Stimulated activated CD8-positive, alpha-beta memory T cell treated with anti-CD3 and anti-CD28 coated beads, Interleukin-4, amount 100 ng/mL, for 1 hour (primary cell): ENCODE measurements at places on chromosomes 5 and 9.

DNA sequence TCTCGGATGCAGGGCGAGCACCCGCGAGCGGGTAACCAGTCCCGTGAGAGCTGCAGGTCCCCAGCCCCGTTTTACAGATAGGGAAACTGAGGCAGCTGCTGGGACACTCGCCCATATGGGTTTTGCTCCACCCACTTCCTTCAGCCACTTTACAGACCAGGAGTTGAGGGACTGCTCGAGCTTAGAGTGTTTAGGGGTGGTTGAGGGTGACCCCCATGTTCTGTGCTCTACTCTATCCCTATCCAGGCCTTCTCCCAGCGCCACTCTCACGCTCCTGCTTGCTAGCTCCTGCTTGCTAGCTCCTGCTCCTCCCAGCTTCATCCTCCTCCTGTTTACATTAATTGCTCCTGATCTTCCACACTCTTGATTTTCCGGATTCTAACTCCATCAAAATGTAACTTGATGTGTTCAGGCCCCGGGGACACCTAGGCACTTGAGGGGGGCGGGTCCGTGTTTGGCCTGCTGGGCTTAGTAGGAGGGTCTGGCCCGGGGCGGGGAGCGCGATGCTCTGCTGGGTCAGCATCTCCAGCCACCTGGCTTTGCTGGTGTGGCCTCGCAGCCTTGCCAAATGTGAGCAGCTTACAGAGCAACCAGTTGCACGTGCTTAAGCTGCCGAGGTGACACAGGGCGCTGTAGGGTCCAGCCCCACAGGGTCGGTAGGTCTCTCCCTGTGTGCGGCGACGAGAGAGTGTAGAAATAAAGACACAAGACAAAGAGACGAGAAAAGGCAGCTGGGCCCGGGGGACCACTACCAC lies 1.5 kb upstream of the PTGES2 start:
- no peak for DNase-seq

GRCh38 chr9:137089232-137089947 lies 2.6 kb downstream of the MAN1B1 start:
- DNase-seq: no peak

DNA sequence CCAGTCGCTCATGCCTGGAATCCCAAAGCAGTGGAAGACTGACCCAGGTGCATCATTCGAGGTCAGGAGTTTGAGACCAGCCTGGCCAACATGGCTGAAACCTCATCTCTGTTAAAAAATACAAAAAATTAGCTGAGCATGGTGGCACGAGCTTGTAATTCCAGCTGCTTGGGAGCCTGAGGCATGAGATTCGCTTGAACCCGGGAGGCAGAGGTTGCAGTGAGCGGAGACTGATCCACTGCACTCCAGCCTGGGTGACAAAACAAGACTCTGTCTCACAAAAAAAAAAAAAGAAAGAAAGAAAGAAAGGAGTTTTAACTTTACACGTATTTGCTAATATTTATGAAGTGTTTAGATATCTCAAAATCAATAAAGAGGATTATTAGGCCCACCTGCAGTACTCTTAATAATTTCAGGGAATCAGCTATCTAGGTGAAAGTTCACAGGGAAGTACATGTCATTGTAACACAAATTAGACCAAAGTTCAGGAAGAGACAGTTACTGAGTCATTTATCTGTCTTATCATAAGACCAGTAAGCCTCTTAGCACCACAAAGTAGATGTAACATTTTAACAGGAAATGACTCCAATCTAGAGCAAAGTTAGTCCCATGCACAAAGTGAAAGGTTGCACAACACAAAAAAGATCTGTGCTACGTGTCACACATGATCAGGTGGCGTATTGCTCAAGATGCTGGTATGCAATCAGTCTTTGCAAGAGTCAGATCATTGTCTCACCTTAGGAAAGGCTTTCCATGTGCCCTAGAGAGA lies 34.1 kb upstream of the PLIN2 start:
- DNase-seq: no peak

GRCh38 chr5:113562828-113563400 lies 49.4 kb downstream of the YTHDC2 start:
- DNase-seq: no peak

GRCh38 chr5:119706049-119706448 lies 76.7 kb downstream of the FAM170A start:
- DNase-seq: no peak

GRCh38 chr5:148333262-148333849 lies 2.0 kb upstream of the SPINK9 start:
- DNase-seq: no peak

GRCh38 chr5:1961952-1962595 lies 79.3 kb upstream of the IRX4 start:
- DNase-seq: no peak

GRCh38 chr5:131394128-131394527 lies 130.3 kb downstream of the CDC42SE2 start:
- DNase-seq: no peak

DNA sequence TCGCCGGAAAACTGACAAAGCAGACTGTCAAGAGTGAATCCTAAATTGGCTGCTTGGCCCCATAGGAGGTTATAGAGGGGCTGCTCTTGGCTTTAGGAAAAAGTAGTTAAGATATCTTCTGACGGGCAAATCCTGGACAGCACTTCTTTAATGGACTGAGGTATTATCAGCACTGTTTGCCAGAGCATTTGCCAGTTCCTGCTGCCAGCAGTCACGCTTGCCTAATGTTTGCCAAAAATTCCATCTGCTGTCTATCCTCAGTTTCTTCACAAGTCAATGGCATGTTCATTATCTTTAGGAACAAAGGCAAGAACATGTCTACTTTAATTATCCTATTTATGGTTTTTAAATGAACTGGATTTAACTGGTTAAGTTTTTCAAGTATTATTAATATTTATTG lies 25.8 kb upstream of the SREK1 start:
- DNase-seq: no peak

GRCh38 chr9:36940500-36940853 lies 93.6 kb downstream of the PAX5 start:
- DNase-seq: no peak

DNA sequence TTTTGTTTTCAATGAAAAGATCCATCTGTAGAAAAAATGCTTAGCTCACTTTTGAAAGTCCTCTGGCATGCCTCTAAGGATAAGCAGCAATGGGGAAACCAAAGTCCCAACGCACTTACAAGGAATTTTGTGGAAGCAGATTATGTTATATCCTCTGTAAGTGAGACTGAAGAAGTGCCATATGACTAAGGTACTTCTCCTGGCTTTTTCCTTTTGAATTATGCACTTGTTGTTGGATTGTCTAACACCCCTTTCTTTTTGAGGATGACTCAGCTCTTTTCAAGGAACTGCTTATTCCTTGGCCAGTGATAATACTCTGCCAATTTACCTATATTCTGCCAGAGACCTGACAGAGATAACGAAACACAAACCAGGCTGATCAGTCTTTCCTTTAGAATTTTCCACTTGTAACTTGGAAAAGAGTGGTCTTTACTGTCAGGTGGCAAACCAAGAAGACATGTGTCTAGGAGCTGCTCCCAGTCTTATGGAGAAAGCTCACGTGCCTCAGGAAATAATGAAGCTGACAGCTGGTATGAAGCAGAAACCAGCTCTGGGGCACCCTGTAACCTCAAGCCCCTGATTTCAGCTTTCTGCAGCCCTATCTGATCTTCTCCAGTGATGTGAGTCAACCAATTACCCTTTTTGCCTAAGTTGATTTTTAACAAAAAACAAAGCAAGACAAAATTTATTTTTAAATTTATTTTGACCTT lies 290.8 kb upstream of the FBXL7 start:
- DNase-seq: no peak

DNA sequence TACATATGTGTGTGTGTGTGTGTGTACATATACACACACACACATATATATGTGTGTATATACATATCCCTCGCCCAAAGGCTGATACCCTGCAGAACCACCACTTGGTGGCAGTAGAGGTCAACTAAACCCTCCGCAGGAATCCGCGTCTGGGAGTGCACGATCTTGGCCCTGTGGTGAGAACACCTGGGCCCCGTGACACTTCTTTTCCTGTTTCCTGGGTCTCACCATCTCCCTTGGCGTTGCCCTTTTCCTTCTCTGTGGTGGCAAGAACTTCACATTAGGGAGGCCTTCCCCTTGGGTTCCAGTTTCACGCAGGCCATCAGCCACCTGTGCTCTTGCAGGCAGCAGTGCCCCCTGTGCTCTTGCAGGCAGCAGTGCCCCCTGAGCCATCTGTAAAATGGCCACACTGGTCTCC lies 8.2 kb downstream of the IL9 start:
- peak; percentile 29 for DNase-seq

- no peak for DNase-seq
These were observed 4.5 kb downstream of the LMX1B start for GRCh38 chr9:126618190-126618584.

- DNase-seq: no peak
These were observed 17.2 kb upstream of the FCN2 start for GRCh38 chr9:134863306-134863902.

DNA sequence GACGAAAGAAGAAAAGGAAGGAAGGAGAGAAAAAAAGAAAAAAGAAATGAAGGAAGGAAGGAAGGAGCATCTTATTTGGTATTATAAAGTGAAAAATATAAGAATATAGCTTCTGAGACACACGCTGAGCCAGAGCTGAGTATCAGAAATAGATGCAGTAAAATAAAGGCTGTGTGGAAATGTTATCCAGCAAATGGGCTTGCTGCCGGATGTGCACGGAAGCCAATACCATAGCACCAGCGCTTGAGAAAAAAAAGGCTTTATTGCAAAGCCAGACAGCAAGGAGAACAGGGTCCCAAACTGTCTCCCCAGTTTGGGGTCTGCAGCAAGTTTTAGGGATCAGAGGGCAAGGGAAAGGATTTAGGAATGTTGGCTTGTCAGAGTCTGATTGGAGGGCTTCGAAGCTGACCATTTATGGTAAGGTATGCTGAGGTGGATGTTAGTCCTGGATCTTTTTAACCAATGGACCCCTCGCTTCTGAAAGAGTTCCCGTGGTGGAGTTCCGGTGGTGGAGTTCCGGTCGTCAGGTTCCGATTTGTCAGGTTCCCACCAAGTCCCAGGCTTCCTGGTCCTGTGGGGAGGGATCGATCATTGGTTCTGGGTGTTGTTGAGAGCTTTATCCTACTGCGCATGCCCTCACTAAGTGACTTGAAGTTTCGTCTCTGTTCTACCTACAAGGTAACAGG lies 70.4 kb downstream of the SFXN1 start:
- no peak for DNase-seq

DNA sequence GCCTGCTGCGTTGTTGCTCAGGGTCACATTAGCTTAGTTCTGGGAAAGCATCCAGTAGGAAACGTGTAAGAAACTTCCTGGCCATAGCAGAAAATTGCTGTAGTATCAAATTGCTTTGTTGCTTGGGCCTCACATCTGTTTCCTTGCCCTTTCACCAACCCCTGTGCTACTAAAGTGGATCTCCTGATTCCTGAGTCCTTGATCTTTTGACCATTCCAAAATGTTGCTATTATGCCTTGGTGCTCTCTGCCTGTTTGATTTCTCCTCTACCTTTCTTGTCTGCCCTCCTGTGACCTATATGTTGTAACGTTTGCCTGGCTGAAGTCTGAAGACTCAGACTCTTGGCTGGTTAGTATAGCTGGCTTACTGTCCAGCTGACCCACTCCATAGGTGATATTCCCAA lies 350.5 kb downstream of the ADGRV1 start:
- no peak for DNase-seq

DNA sequence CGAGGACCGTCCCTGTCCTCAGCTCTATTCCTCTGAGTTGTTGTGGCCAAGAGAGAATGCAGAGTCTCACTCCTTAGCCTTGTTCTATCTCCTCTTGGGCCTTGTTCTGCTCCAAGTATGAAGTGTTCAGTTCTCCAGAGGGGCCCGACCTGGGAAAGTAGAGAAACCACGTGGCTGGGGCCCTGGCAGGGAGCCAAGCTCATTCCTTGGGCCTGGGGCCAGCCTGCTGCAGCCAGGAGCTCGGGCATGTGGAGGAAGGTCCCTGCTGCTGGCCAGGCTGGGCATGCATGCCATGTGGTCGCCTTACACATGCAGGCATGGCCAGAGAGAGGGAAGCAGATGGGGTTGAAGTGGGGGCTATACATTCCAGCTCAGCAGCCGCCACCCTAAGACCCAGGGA lies 60.7 kb downstream of the COL27A1 start:
- DNase-seq: no peak

DNA sequence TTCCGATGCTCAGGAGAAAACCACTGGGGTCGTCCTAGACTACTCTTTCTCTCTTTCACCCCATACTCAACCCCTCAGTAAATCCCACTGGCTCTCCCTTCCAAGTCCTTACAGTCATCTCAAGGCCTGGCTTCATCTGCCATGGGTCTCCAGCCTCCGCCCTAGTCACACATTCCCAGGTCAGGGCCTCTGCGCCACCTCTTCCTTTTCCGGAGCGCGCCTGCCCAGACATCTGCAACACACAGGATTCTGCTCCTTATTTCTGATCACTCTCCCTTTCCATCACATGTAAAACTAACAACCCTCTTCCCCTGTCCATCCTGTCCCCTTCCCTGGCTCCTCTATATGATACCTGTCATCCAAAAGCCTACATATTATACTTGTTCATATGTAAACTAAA lies 39.8 kb downstream of the RAPGEF1 start:
- no peak for DNase-seq

GRCh38 chr9:134177186-134177585 lies 12.8 kb upstream of the RNU6ATAC start:
- DNase-seq: no peak

- no peak for DNase-seq
These were observed 277.8 kb upstream of the FTMT start for GRCh38 chr5:121573721-121574382.

DNA sequence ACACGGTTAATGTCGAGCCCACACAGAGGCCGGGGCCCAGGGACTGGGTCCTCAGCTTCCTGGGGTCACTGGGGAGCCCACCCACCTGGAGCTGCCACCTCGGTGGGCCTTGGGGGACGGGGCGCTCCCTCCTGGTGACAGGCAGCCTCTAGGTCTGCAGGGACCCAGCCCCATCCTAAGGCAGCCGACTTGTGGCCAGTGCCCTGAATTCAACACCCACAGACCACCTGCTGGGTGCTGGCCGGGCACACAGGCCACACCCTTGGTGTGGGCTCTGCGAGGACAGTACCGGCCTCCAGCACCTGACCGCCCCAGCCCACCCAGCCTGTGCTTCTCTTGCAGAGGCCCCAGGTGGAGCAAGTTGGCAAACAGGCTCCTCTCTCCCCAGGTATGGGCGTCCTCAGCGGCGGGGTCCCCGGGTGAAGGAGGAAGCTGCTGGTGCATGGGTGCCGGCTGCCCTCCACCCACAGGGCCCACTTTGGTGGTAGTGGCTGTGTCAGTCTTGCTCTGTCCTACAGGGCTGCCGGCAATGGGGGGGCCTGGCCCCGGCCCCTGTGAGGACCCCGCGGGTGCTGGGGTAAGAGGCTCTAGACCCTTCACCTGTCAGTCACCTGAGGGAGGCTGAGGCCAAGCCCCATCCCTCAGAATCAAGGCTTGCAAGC lies 8.3 kb downstream of the ENTPD8 start:
- no peak for DNase-seq

GRCh38 chr9:89374176-89374575 lies 55.9 kb downstream of the SECISBP2 start:
- no peak for DNase-seq

DNA sequence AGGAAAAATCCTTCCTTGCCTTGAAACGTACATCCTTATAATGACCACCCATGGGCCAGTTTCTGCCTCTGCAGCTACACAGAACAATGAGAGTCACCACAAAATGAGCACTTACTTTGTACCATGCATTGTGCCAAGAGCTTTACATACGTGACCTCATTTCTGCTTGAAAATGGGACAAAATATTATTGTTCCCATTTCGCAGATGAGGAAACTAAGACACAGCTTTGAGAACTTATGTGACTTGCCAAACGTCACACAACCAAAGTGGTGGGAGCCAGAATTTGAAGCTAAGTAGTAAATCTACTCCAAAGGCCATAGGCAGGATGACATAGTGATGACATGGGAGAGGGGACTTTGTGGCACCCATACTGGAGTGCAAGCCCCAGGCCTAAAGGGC lies 34.8 kb upstream of the GRPEL2 start:
- no peak for DNase-seq

GRCh38 chr5:56514245-56514644 lies 281.1 kb upstream of the ANKRD55 start:
- no peak for DNase-seq
